ENCODE measurements at places on chromosomes 5 and 9. TPM values are rescaled to one million over a fixed set of nuclear protein-coding genes. Genes with fewer than 3 reads are reported as not detected.

Gene HAVCR2
- total RNA-seq: 4.5 TPM

DNA sequence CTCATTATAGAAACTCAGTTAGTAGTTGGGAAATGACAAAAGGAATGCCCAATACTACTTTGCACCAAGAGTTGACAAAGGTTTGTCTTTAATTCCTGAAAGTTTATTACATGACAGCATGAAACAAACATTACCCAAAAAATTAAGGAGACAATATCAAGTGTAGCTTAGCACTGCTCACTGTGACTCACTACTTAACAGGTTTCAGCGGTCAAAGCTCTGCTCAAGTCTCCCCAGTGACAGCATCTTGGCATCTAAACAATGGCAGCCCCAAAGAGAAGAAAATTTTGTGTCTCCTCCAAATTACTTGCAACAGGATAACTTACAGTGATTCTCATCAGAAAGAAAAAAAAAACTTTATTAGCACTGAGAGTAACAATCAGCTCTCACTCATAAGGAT lies 1030.2 kb downstream of the EFNA5 start:
- DNase-seq: no peak

- no peak for DNase-seq
Observed at GRCh38 chr5:138370537-138370936, 18.1 kb downstream of the KDM3B start.

Gene RNF38
- total RNA-seq: 17.3 TPM

DNA sequence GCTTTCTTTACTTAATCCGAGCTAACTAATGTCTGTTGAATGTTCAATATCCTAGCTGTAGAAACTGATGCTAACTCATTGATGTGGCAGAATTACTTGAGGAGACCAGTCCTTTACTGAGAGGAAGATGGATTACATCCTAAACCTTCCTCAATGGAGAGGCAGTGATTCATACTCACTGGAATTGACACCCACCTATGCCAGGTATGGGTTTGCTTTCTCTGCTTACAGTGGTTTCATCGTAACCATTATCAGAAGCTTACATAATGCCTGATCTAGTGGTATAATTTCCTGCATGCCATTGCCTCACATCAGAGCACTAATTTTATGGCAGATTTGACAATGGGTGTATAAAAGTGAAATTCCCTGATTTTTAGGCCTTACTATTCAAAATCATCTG lies 384.7 kb downstream of the ANXA1 start:
- no peak for DNase-seq

DNA sequence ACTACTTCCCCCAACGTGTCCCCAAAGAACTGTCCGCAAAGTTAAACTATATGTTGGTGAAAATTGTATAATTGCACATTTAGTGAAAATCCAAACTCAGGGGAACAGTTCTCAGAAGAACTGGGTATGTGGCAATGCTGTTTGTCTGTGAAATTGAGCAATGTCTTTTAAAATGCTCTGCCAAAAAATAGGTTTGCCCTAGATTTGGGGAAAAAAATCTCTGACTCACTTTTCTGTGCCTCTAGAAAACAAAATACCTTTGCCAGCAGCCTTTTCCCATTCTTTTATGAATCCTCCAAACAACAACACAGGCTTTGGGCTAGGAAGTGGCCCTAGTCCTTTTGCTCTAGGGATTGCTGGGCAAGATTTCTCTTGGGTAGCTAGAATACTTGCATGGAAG lies 37.4 kb upstream of the ZNF608 start:
- DNase-seq: no peak

Gene LCN10
- total RNA-seq: 0.18 TPM

DNA sequence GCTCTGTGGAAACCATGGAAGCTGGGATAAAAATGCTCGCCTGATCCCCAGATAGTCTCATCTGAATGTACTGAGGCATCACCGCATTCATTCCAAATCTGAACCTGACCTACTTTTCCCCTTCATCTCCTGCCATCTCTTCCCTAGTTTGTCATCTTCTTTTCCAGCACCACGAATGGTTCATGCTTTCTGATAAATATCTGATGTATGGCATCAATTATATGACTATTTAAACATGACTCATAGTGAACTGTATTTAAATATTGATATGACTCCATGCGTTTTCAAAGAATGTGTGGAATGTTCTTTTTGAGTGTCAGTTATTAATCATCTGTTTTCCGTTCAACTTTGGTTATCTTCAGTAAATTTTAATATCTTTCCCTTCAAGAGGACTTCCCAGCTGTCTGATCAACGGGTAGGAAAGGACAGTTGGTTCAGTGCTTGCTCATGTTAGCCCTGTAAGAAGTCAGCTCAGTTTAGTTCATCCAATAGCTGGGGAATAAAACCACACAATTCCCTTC lies 21.1 kb downstream of the BASP1 start:
- DNase-seq: no peak

Gene DDX4
- total RNA-seq: not detected

Gene GPR151
- total RNA-seq: not detected

- peak; percentile 39 for DNase-seq
Observed at GRCh38 chr9:122158202-122158601, 1.4 kb downstream of the NDUFA8 start.

Gene ZBED3
- 11.5 TPM for total RNA-seq

Gene FAM193B
- total RNA-seq: 30.1 TPM

- DNase-seq: no peak
Observed at GRCh38 chr9:4422495-4422894, 67.8 kb upstream of the SLC1A1 start.

DNA sequence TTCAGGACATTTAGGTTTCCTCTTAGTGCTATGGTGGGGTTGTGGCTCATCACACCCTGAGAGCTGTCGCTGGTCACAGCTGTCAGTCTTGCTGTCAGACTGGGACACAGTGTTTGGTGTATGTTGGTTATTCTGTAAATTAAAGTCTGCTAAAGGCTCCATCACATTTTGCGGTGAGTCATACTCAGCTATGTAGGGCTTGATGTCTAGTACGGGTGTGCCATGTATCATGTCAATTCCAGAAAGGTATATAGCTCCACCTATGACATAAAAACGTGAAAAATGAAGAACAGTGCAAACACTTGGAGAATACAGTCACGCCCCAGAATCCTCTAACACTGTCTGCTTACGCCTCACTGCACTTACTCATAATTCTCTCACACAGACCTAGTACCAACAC lies 11.9 kb downstream of the TRMO start:
- DNase-seq: no peak

DNA sequence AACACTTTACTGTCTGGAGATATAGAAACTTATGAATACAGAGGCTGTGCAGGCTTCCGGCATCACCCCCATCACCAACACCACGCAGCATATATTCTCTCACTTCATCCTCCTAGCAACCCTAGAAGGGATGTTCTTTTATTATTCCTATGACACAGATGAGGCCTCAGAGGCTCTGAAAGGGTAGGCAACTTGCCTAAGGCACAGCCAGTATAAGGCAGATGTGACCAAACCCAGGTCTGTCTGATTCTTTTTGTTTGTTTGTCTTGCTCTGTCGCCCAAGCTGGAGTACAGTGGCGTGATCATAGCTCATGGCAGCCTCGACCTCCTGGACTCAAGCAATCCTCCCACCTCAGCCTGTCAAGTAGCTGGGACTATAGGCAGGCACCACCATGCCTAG lies 22.8 kb upstream of the CORO2A start:
- no peak for DNase-seq

Gene DRD1
- total RNA-seq: 0.06 TPM

Gene PLAC8L1
- 0.31 TPM for total RNA-seq

Gene NXNL2
- total RNA-seq: 0.19 TPM

DNA sequence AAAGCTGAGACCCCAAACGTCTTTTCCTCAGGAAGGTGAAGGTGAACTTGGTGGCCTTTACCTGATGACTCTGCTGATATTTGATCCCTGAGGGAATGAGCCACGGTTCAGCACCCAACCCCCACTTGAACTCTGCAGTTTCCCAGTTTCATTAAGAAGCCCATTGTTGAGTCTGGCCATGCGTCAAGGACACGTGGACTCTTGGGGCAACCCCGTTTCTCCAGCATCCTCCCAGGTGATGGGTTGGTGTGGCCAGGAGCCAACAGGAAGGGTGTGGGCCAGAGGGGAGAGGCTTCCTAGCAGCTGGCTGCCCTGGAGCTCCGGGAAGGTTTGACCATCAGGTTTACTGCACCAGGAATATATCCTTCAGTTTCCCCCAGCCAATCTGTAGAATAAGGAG lies 59.5 kb upstream of the GNE start:
- DNase-seq: peak; percentile 49

GRCh38 chr5:36047384-36048160 lies 19.1 kb downstream of the UGT3A2 start:
- DNase-seq: no peak

Gene DMRT3
- not detected for total RNA-seq

Gene UQCRQ
- total RNA-seq: 166 TPM

GRCh38 chr9:131019388-131020239 lies 10.6 kb downstream of the LAMC3 start:
- DNase-seq: no peak

Gene TAF11L5
- not detected for total RNA-seq
